Motor neuron (in vitro differentiated cells): ENCODE measurements at places on chromosomes 12 and 14. TPM values are rescaled to one million over a fixed set of nuclear protein-coding genes. Genes with fewer than 3 reads are reported as not detected.

- ATAC-seq: no peak
Measured at GRCh38 chr12:132471011-132471857, 18.7 kb upstream of the FBRSL1 start.

DNA sequence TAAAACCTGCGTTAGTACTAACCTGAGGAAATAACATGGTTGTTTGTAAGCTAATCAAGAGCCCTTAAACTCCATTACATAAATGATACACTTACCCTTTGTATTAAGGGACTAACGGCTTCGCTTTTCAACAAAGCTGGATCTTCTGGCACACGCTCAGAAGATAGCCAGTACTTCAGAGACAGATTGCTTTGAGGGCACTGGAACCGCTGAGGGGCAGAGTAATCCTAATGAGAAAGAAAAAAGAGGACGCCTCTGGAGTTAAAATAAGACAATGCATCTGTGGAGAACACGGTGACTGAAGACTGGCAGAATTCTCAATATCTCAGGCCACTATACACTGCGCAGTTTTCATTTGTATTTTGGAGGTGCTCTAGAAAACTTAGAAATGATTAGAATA lies 1.5 kb upstream of the KTN1 start:
- no peak for ATAC-seq

DNA sequence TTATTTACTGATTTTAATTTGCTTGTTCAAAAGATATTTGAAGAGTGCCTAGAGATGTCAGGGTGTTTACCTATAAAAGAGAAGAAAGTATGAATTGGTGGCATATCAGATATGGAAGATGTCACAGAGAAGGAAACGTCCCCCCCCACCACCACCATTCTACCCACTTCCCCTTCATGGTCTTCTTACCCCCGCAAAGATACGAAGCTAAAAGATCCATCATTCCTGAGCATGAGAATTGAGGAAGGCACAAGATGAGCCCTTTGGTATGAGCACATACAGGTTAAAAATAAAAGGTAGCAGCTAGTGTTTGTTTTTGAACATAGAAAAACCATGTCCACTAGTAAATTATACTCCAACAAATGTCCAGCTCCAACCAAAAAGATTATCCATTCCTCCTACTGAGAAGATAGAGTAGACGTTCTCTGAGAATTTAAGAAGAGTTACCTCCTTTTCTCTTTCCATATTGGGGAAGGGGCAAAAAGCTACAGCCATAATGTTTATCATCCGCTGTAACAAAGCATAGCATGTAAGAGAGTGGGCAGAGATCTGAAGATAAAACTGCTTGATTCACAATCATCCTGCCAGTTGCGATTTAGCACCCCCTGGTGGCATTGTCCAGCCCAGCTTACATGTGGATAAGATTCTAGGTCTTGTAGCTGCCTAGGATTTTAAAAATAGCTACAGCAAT lies 29.1 kb downstream of the NFYB start:
- ATAC-seq: peak; percentile 94

GRCh38 chr12:124477107-124477915 lies 90.1 kb downstream of the NCOR2 start:
- no peak for ATAC-seq

DNA sequence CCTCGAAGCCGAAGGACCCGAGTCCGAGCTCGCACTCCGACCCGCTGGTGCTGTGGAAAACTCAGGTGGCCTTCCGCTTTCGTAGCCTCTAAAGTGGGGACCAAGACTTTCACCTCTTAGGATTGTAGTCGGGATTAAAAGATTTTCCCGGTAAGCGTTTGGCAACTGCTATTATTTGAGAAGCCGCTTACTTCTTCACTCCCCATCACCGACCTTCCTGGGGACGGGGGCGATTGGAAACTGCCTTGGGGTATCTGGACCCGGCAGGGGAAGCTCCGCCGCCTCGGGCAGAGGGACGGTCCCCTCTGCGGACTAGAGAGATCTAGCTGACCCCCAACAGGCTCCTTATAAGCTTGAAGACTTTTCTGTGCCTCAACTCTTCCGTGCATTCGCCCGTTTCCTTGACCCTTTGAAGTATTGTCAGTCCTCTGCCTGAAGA lies 659 bp downstream of the TRAFD1 start:
- ATAC-seq: no peak

DNA sequence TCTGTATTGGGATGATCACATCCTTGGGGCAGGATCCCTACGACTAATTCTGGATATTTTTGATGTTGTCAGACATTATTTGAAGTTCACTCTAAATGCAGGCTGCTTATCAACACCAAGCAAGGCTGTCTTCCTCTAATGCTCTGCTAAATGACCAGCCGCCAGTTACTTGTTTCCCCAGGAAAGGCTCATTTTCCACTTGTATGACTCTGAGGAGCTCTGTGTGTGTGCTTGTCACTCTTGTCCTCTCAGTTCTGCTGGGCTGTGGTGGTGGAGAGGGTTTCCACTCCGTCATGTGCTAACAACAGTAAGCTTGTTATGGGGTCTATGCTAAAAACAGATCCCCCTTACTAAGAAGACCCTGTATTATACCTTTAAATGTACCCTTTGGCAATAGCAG lies 42.1 kb downstream of the ATL1 start:
- ATAC-seq: no peak

Gene SLC16A7
- total RNA-seq: 6.9 and 7.0 TPM in 2 replicates

GRCh38 chr12:119274636-119275065 lies 59.9 kb upstream of the CCDC60 start:
- ATAC-seq: no peak

DNA sequence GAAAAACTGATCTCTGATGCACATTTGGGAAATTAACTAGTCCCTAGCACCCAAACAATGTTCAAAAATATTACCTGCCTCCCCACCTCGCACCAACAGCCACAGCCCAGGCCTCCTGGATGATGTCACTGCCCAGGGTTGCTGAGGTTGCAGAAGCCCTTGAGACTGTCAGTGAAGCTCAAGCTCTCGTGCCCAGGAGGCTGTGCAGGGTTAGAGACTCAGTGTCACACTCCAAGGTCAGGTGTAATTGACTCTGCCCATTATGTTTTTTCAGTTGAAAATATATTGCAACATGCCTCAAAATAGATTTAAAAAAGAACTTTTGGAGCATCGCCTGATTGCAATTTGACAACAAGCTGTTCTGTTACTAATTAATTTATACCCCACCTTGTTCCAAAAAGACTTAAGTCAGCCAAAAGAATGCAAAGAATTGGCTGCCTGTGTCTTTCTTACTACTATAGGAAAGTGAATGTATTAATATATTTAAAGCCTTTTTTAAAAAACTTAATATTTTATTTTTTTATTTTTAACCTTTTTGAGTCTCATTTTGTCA lies 72.3 kb downstream of the CMAS start:
- peak; percentile 60 for ATAC-seq

Gene GPR84
- 0.31 and 0.32 TPM in 2 replicates for total RNA-seq

Gene ABHD4
- 4.7 and 5.1 TPM in 2 replicates for total RNA-seq

- no peak for ATAC-seq
Measured at GRCh38 chr14:94946244-94946643, 176.3 kb upstream of the GSC start.

DNA sequence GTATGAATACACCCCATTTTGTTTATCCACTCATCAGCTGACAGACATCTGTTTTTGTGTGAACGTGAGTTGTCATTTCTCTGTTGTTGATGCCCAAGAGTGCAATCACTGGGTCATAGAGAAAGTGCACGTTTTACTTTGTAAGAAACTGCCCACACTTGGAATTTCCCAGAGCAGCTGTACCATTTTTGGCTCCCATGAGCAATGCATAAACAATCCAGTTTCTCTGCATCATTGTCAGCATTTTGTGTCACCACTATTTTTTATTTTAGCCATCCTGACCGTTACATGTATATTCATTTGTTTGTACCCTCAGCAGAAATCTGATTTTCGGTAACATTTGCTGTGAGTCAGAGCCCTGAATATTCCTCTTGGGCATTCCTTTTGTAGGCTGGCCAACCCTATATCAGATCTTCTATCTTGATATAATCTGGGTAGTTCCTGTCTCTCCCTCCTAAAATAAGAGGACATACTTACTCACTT lies 62.7 kb downstream of the RBM19 start:
- no peak for ATAC-seq

DNA sequence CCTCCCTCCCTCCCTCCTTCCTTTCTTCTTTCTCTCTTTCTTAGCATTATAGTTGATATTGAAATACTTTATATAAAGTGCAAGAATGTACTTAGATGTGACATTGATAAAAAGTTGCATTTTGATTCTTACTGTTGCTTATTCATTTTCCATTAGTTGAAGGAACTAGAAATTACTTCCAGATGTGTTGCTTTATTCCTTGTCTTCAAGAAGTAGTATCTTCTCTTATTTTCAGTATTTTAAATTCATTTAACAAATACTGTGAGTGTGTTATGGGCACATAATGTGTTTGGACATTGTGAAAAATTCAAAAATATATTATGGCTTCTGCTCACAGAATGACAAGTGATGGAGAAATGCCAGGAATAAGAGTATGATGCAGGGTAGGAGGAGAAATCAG lies 45.6 kb downstream of the TRMT5 start:
- no peak for ATAC-seq

Gene KLHL33
- 0.07 TPM in 1 of 2 replicates, not detected in the other for total RNA-seq
